HCEC 1CT (cell line): ENCODE measurements at places on chromosomes 7 and 10.

- DNase-seq: no peak
Measured at GRCh38 chr10:100713859-100714565, 31.4 kb upstream of the PAX2 start.

DNA sequence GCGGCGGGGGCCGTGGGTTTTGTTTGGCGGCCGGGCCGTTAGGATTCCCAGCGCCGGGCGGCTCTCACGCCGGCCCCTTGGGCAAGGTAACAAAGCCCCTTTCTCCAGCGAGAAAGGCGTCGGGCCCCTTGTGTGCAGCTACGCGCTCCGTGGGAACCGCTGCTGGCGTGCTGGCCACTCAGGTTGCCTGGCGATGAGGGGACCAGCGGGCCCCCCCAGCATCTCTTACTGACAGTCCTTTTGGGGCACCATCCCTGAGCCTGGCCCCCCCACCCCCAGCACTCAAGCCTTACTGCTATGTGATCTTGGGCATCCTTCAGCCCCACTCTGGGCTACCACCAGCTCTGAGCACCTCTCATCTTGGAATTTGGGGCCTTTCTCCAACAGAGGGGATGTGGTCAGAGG is 1.8 kb downstream of the LFNG start:
- no peak for DNase-seq

DNA sequence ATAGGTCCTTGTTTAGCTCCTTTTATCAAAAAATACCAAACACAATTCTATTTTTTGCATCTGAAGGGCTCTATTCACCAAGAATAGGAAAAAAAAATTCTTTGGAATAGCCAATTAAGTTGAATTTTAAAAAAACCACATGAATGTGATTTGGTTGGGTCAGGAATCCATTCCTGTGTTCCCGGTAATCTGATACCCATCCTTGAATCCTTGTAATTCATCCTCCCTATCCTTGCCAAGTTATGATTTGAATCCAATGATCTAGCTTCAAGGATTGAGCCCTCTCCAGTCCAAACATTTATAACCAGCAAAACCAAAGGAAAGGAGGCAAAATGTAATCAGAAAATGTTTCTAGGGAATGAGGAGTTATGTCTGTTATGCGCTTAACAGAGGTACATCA is 86.6 kb downstream of the CFAP58 start:
- DNase-seq: peak; percentile 33

DNA sequence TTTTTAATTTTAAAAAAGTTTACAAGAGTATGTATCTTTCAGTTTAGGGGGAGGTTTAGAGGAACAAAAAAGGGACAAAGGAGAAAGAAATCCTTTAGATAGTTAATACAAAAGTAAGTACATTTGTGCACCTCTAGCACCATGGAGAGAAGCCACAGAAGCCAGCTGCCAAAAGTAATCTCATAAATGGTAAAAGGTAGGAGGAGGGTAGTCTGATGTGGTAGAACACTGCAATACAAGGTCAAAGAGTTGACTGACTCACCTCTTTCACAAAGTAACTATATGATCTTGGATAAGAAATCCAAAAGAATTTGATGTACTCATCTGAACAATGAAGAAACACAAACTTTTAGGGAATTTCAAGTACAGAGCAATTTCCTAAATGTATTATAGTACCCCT is 68.1 kb downstream of the CNOT4 start:
- peak; percentile 55 for DNase-seq

- no peak for DNase-seq
Measured at GRCh38 chr7:80319461-80319860, 184.8 kb downstream of the GNAI1 start.

DNA sequence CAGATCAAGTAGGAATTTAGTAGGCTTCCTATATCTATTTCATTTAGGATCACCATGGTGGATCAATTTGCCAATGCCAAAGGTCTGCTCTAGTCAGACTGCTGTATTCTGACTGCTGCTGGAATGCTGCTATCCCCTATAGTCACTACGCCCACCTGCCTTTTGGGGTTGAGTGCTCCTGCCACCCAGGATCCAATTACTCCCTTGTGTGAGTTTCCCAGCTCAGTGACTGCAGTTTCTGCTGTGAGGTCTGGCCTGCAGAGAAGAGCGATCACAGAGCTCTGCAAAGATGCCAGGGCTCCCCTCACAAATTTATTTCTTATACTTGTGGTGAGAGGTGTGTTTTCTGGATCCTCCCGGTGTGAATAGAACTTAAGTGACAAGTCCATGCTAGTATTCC is 88.1 kb upstream of the FOXI2 start:
- no peak for DNase-seq

- peak; percentile 95 for DNase-seq
Measured at GRCh38 chr7:5045558-5046396, at the start of gene RBAK. RBAK (plus strand) TSS chr7:5045860; CDS start chr7:5048077, 2,217 bp downstream.

DNA sequence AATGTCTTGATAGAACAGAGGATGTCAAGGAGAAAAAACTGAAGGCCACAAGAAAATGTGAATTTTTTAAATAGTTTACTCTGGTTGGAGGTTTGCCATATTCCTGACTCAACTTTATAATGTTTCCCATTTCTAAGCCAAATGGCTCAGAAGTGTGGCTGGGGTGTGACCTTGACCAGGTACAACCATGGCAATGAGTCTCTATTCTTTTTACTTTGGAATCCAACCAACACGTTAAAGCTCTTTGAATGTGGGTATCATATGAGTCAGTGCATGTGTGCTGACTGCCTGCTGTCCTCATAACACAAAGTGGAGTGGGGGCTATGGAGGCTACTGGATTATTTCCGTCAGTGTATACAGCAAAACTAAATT is 33.5 kb upstream of the DLD start:
- peak; percentile 32 for DNase-seq

- no peak for DNase-seq
Measured at GRCh38 chr7:130303551-130303950, 10.6 kb downstream of the CPA4 start.
